ENCODE measurements at places on chromosomes 4 and X.
A peak's percentile ranks its signal among the peaks of the same experiment; 100 is the strongest.

GRCh38 chr4:67052814-67053675 is 492.3 kb downstream of the CENPC start:
- no peaks in the 10 kb centered on the region for H3K27me3 ChIP-seq
- DNase-seq = no peak
- H3K36me3 ChIP-seq = no peaks in the 10 kb centered on the region
- H3K4me1 ChIP-seq = no peaks in the 10 kb centered on the region
- no peak overlapping the region for H3K4me3 ChIP-seq

DNA sequence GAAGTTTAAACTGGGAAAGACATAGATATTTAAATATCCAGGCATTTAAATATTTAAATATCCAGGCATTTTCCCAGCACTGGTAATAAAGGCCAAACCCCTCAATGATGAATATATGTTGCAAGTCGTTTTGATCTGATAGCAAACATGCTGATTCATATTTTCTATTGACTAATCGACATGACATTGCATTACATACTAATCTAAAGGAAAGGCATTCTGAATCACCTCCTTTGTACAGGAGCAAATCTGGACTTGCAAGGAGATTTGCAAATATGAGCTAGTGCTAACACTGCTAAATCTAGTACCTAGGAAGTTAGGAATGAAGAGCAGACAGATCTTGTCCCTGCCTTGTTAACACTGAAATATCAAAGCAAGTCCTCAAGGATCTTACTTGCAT is 207.3 kb downstream of the SLC7A11 start:
- peaks cover 3% of the 10 kb centered on the region for H3K4me1 ChIP-seq
- DNase-seq = no peak

DNA sequence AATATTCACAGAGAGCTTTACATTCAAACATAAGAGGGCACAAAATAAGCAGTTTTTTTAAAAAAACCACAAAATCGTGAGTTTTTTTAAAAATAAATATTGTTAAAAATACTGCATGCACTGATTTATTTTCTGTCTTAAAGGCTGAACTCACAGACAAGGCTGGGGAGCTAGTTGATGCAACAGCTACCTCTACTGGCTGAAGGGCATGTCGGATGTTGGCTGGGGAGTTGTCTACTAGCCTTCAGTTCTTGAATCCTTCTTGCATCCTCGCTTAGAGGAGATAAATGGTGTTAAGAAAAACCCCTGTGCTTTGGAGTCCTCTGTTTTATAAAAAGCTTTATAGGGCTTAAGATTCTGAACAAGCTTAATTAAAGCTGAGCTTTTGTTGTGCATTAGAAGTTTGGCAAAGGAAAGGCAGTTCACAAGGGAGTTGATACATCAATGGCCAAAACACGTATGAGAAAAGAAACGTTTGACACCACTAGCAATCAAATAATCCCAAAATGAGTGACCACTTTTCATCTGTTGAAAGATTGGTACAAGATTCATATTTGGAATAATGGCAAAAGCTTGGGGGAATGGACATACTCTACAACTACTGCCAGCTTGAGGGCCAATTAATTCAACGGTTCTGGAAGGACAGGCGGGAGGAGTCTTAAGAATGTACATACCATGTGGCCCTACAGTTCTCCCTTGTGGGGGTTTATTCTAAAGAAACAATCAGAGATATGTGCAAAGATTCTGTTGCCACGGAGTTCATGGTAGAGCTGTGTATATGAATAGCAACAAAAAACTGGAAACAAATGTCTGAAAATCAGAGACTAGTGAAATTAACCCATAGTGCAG is 94.7 kb downstream of the SEL1L3 start:
- no peaks in the 10 kb centered on the region for H3K27me3 ChIP-seq
- no peak for DNase-seq
- no peak overlapping the region for H3K4me3 ChIP-seq
- H3K27ac ChIP-seq = no peak overlapping the region
- no peaks in the 10 kb centered on the region for H3K36me3 ChIP-seq
- no peaks in the 10 kb centered on the region for H3K4me1 ChIP-seq

GRCh38 chr4:85783483-85783882 is 308.5 kb downstream of the ARHGAP24 start:
- H3K4me3 ChIP-seq = no peak overlapping the region
- no peaks in the 10 kb centered on the region for H3K27me3 ChIP-seq
- DNase-seq = no peak
- H3K27ac ChIP-seq = no peak overlapping the region
- no peaks in the 10 kb centered on the region for H3K36me3 ChIP-seq

- no peaks in the 10 kb centered on the region for H3K27me3 ChIP-seq
- H3K4me3 ChIP-seq = no peak overlapping the region
- H3K36me3 ChIP-seq = no peaks in the 10 kb centered on the region
- no peak overlapping the region for H3K27ac ChIP-seq
Observed at GRCh38 chr4:85399270-85399669, 75.7 kb upstream of the ARHGAP24 start.

DNA sequence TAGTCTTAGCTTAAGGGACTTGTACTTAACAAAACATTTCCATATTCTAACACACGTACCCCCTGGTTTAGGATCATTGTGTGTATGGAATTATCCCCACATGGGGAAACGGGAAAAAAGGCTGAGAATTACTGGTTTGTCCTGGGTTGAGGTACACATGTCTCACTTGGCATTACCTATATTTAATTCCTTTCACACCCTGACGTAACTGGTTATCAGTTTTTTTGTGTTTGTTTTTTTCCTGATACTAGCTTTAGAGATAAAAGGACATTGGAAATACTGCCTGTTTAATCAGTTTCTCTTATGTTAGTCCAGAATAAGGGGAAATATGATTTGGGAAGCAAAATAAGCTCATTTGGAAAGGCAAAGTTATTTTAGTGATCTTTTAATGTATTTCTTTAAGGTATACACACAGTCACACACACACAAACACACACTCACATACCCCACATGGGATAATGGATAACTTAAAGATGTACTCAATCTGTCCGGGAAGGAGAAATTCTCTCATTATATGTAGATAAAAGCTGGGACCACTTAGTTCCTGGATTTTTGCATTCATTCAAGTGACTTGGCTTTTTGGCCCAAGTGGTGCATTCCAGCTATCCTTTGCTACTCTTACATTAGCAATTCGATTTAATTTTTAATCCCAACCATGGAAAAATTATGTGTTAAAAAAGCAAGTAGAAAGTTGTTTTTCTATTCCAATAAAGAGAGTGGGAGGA is 13.0 kb downstream of the SEPTIN11 start:
- H3K4me1 ChIP-seq = peaks cover 5% of the 10 kb centered on the region
- no peaks in the 10 kb centered on the region for H3K27me3 ChIP-seq
- H3K36me3 ChIP-seq = no peaks in the 10 kb centered on the region
- no peak overlapping the region for H3K4me3 ChIP-seq

- peaks cover 42% of the 10 kb centered on the region for H3K4me1 ChIP-seq
- no peaks in the 10 kb centered on the region for H3K27me3 ChIP-seq
- no peak overlapping the region for H3K4me3 ChIP-seq
- peak; percentile 65 for DNase-seq
- no peak overlapping the region for H3K27ac ChIP-seq
Observed at GRCh38 chr4:1233641-1234308, 15.2 kb downstream of the CTBP1 start.

- no peak overlapping the region for H3K4me3 ChIP-seq
- H3K27ac ChIP-seq = no peak overlapping the region
- H3K27me3 ChIP-seq = no peaks in the 10 kb centered on the region
- peaks cover 3% of the 10 kb centered on the region for H3K4me1 ChIP-seq
- H3K36me3 ChIP-seq = no peaks in the 10 kb centered on the region
Observed at GRCh38 chr4:123443401-123444289, 47.0 kb downstream of the SPRY1 start.

GRCh38 chr4:40940317-40940741 is 190.6 kb downstream of the NSUN7 start:
- no peak overlapping the region for H3K27ac ChIP-seq
- H3K27me3 ChIP-seq = no peaks in the 10 kb centered on the region
- H3K4me3 ChIP-seq = no peak overlapping the region
- no peaks in the 10 kb centered on the region for H3K4me1 ChIP-seq
- no peak for DNase-seq

DNA sequence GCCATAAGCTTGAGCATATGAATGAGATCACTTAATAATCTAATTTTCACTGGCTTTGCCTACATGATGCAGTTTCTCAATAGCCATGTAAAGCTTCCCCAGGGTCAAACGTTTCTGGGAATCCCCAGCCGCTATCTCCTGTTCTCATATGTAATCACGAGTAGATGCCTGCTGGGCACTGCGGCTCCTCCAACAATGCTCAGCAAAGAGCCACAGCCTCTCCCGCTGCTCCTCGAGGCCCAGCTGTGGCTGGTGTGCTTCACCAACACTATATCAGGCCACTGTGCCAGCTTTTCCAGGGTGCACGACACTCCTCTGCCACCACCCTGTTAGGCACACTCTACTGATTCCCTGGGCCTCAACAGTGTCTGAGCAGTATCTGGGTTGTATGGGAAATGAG is 78.3 kb upstream of the RASGEF1B start:
- no peak overlapping the region for H3K4me3 ChIP-seq
- peaks cover 21% of the 10 kb centered on the region for H3K4me1 ChIP-seq
- DNase-seq = no peak

Measured in suprapubic skin (tissue), 4 donors.